Activated T-cell treated with anti-CD3 and anti-CD28 coated beads, Interleukin-2, amount 50 U/mL, for 72 hours (primary cell): ENCODE measurements at places on chromosomes 7 and 10.

DNA sequence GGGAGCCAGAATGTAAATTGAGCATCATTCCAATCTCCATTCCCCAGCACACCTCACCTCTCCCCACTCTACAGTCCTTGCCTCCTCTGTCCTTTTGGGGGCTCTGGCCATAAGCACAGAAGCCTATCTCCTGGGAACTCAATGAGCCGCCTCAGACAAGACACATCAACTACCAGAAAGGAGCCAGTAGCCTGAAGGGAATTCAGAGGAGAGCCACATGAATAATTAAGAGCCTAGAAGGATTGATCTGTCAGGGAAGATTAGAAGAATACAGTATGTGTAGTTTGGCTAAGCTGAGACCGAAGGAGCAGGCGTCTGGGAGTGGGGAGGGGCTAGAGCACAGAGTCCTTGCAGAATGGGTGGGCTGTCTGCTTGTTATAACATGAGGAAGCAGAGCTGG lies 31.2 kb downstream of the FRMD4A start:
- DNase-seq = no peak

DNA sequence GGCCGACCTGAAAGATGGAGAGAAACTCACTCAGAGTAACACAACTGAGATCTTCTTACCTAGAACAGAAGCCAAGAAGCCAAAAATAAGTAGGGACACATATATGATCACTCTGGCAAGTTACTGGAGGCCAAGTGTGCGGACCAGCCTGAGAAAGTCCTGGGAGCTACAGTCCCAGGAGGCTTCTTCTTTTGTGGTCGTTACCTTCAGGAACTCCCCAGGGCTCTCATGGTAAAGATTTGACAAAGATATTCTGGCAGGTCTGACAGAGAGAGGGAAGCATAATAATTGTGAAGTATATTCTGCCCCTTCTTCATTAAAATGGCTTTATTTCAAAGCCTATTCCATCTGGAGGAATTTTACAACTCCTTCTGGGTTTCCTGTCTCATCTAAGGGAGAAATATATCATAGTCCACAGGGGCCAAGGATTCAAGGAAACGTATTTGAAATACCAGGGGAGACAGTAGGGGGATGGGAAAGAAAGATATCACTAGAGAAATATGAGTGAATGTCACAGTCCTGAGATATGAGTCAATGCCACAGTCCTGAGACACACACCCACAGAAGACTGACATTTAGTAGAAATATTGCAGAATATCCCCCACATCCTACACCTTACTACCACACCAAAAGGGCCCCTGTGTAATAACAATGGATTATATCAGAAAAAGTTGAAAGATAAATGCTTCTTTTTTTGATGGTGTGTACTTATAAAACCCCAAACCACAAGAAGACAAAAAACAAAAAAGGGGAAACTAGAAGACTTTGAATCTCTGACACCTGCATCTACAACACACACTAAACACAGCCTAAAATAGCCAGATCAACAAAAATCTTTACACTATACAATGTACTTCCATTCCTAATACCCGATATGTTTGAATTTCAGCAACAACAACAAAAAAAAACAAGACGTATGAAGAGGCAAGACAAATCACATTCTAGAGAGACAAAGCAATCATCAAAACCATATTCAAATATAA lies 594.2 kb upstream of the NRG3 start:
- DNase-seq = no peak

DNA sequence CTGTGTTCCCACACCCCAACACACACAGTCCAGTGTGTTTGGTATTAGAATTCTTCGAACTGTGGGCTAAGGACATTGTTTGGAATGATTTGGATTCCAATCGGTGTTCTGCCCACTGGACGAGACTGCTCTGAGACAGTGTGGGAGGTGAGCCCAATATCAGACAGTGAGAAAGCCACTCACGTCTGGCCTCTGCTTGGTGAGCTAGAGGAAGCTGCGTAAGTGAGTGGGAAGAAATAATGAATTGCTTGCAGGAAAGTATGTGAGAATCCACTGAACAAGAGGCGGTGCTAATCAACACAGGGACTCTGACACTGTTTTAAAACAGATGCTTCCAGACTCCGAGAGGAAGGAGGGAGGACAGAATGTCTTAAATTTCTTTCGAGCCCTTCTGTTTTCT lies 675.0 kb upstream of the ANKRD30A start:
- no peak for DNase-seq

- no peak for DNase-seq
These were observed 281.8 kb upstream of the HGF start for GRCh38 chr7:82051601-82052000.

DNA sequence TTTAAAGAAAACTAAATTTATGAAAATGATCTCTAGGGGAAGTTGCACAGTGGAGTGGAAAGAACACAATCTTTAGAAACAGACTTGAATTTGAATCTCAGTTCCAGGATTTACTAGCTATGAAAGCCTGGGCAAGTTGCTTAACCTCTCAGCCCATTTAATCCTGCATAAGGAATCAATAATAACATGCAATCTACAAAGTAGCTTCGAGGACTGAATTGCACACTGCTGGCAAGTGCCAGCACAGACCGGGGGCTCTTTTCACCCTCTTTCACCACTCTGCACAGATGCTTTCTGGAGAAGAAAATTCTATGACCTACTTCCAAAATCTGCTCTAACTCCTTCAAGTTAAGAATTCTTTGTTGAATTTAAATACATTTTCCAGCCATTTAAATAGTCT lies 63.4 kb upstream of the ANK3 start:
- no peak for DNase-seq

DNA sequence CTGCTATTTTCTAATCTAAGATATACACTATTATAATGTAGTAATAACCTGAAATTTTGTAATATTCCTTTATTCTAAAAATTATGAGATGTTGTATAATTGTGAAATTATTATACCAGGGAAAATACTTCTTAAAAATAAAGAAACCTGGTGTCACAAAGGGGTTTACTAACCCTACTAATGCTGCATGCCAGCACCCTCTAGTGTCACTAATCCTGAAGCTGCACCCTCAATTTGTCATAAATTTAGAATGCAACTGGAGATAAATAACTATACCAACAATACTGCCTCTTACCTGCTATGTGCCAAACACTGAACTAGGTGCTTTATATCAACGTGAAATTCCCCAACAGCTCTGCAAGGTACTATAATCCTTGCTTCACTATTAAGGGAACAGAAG lies 30.8 kb downstream of the TM9SF3 start:
- no peak for DNase-seq

GRCh38 chr10:60396766-60397165 lies 7.1 kb upstream of the ANK3 start:
- no peak for DNase-seq

DNA sequence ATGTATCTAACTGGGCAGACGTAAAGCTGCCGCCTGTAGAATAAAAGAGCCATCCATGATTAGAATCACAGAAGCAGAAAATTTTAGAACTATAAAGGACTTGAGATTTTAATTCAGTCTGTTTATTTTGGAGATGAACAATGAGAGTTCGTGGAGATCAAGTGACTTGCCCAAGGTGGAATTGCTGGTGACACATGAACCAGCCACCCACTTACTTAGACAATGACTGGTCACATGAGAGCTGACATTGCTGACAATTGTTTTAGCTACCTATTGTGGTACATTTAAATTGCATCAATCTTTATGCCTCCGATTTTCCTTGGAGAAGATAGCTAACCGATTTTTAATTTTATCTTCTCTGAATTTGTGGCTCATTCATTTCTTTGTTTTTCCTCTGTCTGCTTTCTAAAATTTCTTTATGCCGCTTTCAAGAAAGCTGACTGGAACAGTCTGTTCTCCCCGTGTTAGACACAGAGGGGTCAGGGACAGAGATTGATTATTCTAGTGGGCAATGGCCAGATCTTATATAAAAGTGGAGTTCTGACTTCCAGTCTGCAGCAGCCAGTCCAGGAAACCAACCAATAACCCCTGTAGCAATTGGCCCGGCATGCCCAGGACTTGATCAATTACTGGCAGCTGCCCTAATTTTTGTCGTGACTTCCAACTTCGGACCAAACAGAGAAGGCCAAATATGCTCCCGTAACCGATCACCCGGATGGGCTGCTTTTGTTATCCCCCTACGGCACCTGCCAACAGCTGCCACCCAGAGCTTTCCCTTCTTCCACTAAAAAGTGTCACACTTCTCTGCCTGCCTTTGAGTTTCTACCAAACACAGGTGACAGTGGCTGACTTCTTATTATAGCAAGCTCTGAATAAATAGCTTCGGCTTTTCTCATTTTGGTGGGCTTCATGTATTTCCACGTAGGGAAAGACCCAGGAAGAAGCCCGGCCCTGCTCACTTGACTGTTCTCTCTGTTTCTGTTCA lies 241.6 kb downstream of the CAMK1D start:
- no peak for DNase-seq

DNA sequence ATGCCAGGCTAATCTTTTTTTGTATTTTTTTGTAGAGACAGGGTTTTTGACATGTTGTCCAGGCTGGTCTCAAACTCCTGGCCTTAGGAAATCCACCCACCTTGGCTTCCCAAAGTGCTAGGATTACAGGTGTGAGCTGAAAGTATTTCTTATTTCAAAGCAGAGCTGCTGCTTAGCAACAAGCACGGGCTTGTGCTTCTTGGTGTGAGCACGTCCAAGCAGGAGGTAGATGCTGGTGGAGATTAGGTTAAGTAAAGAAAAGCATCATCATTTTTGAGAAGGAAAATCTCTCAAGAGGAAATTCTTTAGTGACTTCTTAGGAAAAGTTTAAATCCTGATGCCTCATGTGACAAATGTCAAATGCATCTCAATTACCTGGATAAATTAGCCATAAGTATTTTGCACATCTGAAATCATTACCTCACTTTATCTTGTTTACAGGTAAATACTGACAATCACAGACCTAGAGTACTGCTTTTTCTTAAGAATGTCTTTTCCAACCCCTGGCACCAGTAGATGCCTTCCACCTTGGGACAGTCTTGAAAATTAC lies 431.8 kb upstream of the FZD8 start:
- DNase-seq = no peak

GRCh38 chr10:121099181-121099580 lies 248.0 kb downstream of the WDR11 start:
- DNase-seq = no peak

DNA sequence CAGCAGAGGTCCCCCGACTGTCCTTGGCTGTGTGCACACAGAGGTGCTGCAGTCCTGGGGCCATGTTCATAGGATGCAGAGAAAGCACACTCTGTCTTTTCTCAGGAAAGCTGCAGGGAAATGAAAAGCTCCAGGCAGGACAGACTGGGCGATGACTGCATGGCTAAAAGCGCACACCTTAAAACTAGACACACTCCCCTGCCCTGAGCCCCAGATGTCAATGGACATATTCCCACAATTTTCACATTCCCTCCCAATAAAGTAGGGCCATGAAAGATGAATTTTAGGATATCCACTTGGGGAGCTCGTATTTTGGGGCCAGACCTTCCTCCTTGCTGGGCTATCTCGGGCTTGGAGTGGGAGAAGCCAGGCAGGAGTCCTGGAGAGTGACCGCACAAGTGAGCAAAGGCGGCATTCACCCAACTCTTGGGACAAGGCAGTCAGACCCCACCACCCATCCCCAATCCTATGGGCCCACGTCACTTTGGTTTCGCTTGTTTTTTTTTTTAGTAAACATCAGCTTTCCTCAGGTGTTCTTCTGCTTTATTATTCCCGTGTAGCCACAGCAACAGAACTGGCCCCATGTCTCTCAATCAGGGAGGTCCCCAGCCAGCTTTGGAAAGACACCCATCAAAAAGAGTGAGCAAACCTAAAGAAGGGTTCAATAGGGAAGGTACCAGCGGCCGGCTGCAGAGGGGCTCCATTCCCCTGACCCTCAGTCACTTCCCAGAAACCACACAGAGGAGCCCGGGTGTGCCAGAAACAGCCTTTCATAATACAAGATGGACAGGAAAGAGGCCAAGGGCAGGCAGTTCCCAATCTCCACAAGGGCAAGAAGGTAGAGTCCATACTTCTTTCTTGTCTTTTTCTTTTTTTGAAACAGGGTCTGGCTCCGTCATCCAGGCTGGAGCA lies 12.7 kb downstream of the GPRIN2 start:
- DNase-seq = no peak

- DNase-seq = no peak
These were observed 33.8 kb downstream of the RAMP3 start for GRCh38 chr7:45191396-45191795.

DNA sequence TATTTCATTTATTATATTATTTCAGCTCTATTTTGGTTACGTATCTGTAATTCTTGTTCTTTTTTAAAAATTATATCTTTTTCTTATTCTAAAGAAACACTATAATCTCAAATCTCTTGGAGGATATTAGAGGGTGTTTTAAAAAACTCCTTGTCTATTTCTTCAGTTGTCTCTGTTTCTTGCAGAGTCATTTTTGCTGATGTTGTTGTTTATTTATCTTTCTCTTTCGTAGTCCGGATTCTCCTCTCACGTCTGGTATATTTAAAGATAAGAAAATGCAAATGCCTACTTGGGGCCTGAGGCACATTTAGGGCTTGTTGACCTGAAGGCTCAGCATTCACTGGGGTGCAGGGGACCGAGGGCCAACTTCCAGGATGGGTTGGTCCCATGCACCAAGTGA lies 181.2 kb upstream of the CTBP2 start:
- no peak for DNase-seq
